ENCODE measurements at places on chromosomes 6 and 20.

GRCh38 chr6:13362412-13362811, 34.1 kb upstream of the TBC1D7 start:
- peak; percentile 38 for DNase-seq

GRCh38 chr6:165308926-165309731, at the start of gene C6orf118:
TSS of gene C6orf118 (minus strand) at chr6:165309605. CDS start at chr6:165309586, 19 bp downstream.
- DNase-seq: peak; percentile 70

DNA sequence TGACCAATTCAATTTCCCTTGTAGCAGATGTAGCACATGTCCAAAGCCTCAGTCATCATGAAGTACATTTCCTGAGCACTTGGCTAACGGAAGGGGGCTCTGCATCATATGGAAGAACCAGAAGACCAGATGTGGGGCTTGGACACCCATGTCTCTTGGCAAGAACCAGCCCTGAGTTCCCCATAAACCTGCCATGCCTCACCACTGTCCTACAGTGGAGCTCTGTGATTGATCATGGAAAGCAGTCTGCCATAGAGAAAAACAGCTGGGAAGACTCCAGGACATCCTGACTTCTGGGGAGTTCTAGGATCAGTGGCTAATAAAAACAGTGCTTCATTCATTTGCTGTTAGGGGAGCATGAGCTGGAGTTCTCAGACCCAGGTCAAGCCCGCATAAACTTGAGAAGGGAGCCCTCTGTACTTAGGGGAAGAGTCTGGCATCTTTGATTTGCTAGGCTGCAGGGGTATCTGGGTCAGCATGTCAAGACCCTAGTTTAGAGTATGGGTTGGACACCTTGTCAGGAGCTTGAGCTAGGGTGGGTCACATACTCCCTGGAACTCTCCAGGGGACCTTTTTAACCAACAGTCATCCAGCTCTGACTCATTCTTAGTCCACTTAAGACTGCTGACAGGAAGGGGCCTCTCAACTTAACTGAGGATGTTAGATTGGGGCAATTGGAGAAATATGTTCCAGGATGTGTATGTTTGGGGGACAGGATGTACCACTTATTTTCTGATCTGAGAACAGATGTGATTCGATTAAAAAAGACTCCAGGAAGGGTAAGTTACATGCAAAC, 26.3 kb upstream of the TRAM2 start:
- peak; percentile 83 for DNase-seq

DNA sequence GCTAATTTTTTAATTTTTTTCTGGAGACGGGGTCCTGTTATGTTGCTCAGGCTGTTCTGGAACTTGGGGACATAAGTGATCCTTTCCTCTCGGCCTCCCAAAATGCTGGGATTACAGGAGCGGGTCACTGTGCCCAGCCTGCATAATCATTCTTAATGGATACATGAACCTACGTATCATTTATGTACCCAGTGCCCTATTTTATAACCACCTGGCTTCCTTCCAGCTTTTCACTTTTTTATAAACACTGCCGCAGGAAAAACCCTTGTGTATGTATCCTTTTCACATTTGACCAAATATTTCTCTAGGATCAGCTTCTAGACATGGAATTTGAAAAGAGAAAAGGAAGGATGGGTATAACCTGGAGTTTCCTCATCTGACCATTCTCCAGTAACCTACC, 85.6 kb upstream of the RIN2 start:
- no peak for DNase-seq

- DNase-seq: no peak
These were observed 44.5 kb downstream of the PXDC1 start for GRCh38 chr6:3707024-3707423.

All from iris pigment epithelial cell (primary cell).